ENCODE measurements at places on chromosomes 5 and 9.

DNA sequence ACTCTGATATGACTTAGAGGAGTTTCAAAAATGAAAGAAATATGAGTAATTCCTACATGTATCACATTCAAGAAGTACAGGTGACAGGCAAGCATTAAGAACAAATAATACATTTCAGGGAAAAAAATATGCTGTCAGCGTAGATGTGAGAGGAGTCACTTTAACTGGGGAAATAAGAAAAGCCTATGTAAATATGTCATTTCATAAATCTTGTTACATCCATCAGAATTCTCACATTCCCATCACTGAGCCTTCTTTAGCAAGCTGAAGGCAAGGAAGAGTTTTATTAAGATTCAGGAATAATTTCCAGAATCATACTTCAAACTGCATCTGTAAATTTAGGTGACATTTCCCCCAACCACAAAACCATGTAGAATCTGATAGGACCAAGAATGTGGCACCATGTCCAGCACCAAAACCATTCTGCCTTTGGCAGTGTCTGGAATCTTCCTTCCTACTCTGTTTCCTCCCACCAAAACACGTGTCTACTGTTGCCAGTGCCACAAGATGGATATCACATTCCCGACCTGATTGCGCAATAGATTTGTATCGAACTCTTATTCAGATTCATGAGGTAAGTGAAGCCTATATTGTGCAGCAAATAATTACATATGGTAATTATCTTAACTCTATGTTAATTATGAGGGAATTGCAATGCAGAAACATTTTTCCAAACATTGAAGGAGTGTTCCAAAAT is 690.9 kb downstream of the ISL1 start:
- no peak for DNase-seq

GRCh38 chr5:145958436-145958835 is 22.1 kb downstream of the SH3RF2 start:
- DNase-seq: no peak

DNA sequence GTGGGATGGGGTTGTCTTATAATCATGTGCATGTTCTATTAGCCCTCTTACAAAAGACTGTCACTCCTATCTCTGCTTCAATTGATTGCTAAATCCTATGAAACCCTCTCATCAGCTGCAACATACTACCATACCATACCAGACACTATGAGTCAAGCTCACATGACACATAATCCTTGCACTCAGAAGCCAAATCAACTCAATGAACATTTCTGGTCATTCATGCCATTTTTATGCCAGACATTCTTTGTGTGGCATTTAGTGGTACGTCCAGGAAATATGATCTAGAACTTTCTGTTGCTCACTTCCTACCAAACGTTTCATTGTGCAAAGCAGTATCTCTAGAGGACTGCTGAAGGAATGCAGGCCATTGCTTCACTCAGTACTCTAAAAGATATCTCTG is 159.2 kb upstream of the GNA14 start:
- DNase-seq: peak; percentile 93

- no peak for DNase-seq
Observed at GRCh38 chr9:132997591-132997990, 19.1 kb downstream of the GFI1B start.

DNA sequence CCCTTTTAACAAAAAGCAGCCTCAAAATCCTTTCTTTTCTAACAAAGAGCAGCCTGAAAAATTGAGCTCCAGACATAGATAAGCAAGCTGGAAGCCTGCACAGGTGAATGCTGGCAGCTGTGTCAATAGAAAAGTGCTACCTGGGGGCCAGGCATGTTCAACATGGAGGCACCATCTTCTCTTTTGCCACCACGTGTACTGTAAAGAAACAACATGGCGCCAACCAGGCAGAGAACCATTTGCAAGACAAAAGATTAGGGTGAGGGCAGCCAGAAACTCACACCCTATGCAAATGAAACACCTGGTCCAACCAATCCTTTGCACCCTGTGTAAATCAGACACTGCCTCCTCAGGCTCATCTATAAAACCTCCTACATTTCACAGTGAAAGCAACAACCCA is 96.0 kb downstream of the ACTL7B start:
- no peak for DNase-seq

- no peak for DNase-seq
Observed at GRCh38 chr5:91486638-91487037, 103.5 kb upstream of the ARRDC3 start.

DNA sequence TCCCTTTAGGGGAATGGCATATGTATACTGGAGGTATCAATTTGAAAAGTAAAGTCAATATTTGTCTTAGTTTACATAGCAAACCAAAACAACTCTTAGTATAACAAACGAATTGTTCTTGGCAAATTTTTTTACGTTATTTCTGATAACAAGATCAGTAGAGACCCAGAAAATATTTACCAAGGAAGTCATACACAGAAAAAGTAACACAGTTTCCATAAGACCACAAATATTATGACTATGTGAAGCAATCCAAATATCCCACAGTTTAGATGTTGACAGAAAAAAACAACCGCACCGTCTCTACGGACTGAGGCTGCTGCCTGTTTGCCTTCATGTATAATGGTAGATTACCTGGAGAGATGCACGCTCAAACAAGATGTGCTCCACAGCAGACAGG is 46.5 kb upstream of the DAPK1 start:
- DNase-seq: no peak

GRCh38 chr9:109953813-109954497 is 174.0 kb downstream of the PALM2AKAP2 start:
- no peak for DNase-seq

- no peak for DNase-seq
Observed at GRCh38 chr9:75071530-75072122, 16.3 kb downstream of the NMRK1 start.

GRCh38 chr9:111944241-111944866 is 47.7 kb downstream of the UGCG start:
- DNase-seq: no peak

DNA sequence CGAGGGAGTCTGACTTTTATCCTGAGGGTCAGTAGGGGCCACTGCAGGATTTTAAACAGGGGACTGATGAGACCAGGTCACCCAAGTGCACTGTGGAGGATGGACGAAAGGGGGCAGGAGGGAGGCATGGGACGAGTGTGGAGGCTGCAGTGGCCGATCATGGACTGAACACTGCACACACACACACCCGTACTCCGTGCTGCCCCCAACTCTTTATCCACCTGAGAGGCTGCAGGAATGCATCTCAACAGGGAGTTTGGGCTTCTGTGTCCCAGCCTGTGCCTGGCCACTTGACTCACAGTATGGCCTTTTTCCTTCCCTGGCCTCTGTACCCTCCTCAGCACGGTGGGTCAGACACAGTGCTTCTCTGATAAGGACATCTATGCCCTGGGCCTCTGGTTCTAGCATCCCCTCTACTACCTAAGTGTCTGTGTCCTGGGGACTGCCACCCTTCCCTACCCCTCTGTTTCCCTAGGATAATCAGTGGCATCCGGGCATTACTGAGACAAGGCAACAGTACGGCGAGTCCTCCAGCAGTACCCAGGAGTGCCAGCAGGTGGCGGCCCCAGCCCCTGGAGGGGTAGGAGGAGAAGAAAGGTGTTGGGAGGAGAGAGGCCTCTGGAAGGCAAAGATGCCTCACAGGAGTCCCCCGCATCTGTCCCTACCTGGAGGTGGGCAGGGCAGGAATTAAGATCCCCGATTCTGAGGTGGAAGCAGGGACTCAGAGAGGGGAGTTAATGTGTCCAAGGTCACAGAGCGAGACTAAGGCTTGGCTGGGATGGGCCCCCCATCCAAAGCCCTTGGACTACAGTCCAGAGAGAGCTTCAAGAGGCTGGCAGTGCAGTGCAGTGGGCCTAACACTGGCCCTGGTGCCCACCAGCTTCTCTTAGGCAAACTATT is 5.1 kb upstream of the CDX1 start:
- DNase-seq: peak; percentile 63

DNA sequence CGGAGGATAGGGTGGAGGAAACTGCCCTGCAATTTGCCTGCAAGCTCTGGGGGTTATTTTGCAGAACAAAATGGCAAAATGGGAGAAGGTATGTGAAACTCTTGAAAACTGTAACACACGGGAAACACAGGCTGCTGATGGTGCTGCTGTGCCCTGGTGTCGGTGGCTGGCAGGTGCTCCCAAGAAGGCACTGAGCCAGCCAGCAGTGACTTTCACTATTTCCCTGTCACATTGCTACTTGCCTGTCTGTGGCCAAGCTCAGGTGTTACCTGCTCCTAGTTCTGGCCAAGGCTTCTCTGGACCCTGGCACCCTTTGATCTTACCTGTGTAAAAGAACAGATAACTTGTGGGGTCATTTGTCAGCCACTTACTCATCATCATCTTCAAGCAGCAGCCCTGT is 102.2 kb downstream of the CMYA5 start:
- no peak for DNase-seq

- no peak for DNase-seq
Observed at GRCh38 chr5:44329716-44330115, 59.5 kb downstream of the FGF10 start.

Measured in COLO829 (cell line).